Smooth muscle cell of the coronary artery (primary cell): ENCODE measurements at places on chromosomes 5 and 9. TPM values are rescaled to one million over a fixed set of nuclear protein-coding genes. Genes with fewer than 3 reads are reported as not detected.

Gene VDAC1
- 288 and 329 TPM in 2 replicates for total RNA-seq

Gene STPG3
- total RNA-seq: not detected in 2 replicates

Gene COX7C
- total RNA-seq: 205 and 278 TPM in 2 replicates

Gene NMRK1
- total RNA-seq: 10.4 and 20.9 TPM in 2 replicates

Gene ROPN1L
- total RNA-seq: 0.15 TPM in 1 of 2 replicates, not detected in the other

Gene PCDHA5
- 0.08 TPM in 1 of 2 replicates, not detected in the other for total RNA-seq

Gene PCDHA4
- total RNA-seq: 0.23 and 0.82 TPM in 2 replicates
